ENCODE measurements at places on chromosomes 16 and 17.
A peak's percentile ranks its signal among the peaks of the same experiment; 100 is the strongest.

DNA sequence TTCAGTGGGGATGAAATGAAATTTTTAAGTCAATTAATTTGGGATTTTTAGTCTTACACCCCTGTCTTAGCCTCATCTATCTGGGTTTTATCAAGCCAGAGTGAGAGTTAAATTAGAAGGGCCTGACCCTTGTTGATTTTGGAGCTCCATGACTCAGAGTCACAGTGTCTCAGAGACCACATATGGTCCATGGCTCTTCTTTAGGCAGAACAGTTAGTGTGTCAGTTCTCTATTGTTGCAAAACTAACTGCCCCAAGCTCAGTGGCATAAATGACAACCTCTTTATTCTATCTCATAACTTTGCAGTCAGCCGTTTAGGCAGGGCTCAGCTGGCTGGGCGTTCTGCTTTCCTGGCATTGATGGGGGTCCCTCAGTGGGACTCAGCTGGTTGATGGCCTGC is 44.7 kb downstream of the IRF8 start:
- DNase-seq, result no peak

DNA sequence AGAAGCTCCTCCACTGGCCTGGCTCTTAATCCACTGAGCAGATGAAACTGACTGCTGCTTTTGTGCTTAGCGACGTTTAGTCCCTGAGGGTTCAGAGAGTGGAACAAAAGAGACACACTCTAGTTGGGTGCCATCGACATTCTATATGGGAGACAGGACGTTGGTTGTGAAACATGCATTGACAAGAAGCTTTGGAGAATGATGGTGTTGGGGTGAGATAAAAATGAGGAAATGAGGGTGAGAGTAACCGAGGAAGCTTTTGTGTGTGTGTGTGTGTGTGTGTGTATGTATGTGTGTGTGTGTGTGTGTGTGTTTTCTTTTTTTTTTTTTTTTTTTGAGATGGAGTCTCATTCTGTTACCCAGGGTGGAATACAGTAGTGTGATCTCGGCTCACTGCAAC is 89.5 kb downstream of the ABCC1 start:
- no peak for DNase-seq

DNA sequence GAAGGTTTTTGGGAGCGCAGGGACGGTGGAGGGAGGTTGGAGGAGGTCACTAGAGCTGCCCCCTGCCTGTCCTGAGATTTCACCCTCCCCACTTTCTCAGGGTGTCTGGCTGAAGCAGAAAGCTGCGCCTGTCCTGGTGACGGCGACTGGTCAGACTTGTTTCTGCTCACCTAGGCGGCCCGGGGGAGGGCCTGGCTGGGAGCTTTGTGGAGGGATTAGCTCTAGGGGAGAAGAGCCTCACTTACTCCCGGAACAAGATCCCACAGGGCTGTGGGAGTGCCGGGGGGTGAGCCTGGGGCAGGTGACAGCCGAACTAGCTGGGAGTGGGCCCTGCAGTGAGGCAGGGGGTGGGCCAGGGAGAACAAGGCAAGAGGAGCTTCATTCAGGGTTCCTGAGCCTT is 11.5 kb downstream of the NHERF1 start:
- no peak for DNase-seq

DNA sequence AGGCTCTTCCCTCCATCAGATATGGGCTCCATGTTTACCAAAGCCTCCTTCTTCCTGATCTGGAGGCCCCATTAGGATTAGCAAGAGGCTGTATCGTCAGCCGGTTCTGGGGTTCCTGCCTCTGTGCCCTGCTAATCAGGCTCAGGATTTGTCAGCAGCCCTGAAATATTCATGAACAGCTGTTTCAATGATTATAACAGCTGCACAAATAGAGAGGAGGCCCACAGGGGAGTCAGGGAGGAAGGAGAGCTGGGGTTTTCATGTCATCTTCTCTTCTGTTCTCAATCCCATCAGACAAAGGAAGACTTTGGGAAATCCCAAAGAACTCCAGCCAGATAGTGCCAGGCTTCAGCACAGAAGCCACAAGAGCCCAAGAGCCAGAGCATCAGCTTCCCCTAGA is 72.3 kb upstream of the MMP2 start:
- DNase-seq, result no peak

GRCh38 chr17:55607731-55608341 is 96.6 kb upstream of the SMIM36 start:
- DNase-seq, result no peak

- no peak for DNase-seq
Measured at GRCh38 chr16:88069397-88070168, 118.3 kb downstream of the BANP start.

DNA sequence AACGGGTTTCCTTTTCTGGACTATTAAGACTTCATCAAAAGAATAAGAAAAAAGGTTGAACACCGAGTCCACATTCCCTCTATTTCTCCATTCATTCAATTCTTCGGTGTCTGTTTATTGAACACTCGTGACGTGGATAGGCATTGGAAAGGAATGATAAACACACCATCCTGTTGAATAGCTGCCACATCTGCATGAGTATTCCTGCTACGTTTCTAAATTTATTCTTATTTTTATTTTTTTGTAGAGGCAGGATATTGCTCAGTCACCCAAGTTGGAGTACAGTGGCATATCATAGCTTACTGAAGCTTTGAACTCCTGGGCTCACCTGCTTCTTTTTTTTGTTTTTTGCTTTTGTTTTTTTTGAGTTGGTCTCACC is 80.8 kb upstream of the CIBAR2 start:
- DNase-seq, result no peak

DNA sequence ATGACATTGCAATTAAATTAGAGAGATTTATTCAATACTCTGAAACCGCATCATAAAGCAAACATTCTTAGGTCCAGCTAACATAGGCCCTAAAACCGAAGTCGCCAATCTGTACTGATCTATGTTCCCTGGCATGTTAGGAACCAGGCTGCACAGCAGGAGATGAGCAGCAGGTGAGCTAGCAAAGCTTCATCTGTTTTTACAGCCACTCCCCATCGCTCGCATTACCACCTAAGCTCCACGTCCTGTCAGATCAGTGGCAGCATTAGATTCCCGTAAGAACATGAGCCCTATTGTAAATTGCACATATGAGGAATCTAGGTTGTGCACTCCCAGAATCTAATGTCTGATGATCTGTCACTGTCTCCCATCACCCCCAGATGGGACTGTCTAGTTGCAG is 91.5 kb downstream of the PARN start:
- DNase-seq, result no peak

- DNase-seq, result no peak
Measured at GRCh38 chr17:44349553-44350070, 4.5 kb downstream of the GRN start.

DNA sequence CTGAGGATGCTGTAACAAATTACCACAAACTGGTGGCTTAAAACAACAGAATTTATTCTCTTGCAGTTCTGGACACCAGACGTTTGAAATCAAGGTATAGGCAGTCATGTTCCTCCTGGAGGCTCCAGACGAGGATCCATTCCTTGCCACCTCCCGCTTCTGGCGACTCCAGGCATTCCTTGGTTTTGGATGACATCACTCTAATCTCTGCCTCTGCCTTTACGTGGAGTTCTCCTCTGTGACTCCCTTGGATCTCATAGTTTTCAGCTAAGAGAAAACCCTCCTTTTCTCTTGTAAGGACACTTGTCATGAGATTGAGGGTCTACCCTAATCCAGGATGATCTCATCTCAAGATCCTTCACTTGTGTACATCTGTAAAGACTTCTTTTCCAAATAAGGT is 31.4 kb upstream of the HS3ST3B1 start:
- DNase-seq, result no peak

DNA sequence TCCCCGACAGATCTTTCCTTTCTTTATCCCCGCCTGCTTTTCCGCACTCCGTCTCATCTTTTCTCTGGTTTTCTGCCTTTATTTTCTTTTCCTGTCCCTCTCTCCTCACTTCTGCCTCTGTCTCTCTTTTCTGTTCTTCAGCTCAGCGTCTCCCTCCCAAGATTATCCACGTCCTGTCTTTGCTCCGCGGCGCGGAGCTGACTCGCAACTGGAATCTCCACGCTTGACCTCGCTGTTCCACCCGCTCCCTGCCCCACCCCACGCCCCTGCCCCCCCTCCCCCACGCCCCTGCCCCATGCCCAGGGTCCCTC is 4.9 kb upstream of the LHX1 start:
- no peak for DNase-seq

DNA sequence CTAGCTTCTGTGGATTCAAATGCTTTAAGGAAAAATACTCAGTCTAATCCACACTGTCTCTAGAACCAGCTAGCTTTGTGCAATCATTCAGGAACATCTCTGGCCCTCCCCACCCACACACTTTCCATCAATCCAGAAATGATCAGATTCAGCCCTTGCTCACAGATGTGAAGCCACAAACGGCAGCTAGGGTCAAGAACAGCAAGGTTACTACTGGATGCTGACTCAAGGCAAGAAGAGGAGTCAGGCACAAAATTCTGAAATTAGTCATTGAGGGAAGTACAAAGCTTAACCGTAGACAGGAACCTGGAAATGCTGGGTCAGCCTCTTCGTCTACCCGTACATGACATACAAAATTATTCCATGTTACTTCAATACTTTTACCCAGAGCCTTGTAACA is 174.6 kb downstream of the CDH13 start:
- no peak for DNase-seq

DNA sequence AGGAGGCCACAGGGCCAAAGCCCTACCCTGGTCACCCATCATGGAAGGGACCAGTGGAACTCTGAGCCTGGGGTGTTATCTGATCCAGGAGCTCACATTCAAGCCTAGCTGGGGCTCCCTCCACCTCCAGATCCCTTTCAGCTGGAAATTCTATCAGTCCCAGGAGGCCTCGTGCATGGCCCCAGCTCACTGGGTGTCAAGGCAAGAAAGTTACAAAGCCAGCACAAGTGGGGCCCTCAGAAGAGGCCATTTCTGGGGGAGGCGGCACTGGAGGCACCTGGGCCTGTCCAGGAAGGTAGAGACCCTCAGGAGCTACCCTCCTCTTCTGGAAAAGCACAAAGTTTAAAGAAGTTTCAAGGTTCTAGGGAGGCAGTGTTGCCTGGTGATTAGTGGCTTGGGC is 4.8 kb downstream of the CA7 start:
- no peak for DNase-seq

DNA sequence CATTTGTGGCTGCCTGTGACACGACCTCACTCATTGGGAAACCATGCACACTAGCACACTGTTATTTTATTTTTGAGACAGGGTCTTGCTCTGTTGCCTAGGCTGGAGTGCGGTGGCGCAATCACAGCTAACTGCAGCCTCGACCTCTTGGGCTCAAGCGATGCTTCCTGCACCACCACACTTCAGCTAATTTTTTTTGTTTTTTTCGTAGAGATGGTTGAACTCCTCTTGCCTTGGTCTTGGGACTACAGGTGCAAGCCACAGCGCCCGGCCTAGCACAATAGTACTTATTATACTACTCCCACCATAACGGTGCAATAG is 2.8 kb upstream of the NPTX1 start:
- no peak for DNase-seq

DNA sequence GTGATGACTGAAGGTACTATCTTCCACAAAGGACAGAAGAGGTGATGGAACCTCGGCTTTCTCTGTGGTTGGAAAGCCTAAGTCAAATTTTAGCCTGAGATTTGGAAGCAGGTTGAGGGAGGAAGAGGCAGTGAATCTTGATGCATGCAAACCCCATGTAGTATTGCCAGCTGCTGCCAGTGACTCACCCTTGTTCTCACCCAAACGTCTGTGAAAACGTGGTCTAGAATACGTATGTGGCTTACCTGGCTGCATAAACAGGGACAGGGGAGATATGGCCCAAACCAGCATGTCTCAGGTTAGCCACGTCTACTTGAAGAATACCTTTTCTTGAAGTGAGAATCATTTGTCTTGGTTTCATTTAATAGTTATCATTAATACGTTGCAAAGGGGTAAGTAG is 438.0 kb upstream of the MAF start:
- no peak for DNase-seq

DNA sequence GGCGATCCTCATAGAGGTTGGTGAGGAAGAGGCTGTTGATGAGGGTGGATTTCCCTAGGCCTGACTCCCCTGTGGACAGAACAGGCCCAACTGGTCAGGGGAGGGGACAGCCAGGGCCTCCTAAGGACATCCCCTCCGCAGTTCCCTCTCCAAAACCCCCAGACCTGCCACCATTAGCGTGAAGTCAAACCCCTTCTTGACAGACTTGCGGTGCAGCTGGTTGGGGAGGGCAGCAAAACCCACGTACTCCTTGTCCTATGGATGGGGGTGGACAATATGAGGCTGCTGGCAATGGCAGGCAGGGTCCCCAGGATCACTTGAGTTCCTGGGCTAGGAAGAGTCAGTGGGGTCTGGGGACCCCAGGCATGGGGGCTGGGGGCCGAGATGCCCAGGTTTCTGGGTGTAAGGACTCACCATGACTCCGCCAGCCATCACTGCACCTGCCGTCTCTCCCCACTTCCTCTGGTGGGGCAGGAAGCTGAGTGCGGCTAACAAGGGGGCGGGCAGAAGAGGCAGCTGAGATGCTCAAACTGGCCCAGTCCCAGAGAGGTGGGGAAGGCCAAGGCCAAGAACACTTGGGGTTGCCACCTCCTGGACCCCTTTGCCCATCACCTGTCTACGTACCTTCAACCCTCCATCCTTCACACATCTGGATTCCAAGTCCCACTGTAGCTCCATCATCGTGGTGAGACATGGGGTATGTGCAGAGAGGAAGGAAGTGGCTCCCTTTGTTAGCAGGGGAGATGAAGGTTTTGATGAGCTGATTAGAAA is at the start of gene SEPTIN1:
TSS of gene SEPTIN1 (minus strand) at position 451 of the 771 bp plus-strand sequence. CDS start at position 432, 19 bp downstream.
- DNase-seq, result peak; percentile 85

- DNase-seq, result peak; percentile 53
Measured at GRCh38 chr17:59754552-59754951, 47.1 kb downstream of the VMP1 start.

DNA sequence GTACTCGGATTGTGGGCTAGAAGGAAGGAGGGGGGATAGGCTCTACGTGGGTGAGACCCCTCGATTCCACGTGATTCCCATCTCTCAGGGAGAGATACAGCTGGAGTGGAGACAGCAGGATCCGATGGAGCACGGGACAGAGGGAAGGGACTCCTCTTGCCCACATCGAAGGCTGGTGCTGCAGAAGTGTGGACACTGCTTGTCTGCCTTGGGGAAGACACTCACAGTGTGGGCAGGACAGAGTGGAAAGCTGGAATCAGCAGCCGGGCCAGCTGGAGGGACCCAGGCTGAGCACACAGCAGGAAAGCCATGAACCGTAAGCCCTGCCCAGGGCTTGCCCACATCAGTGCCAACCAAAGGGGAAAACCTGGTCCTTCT is 42.1 kb upstream of the RPH3AL start:
- DNase-seq, result no peak

GRCh38 chr16:87062569-87063442 is 254.4 kb downstream of the C16orf95 start:
- peak; percentile 39 for DNase-seq

DNA sequence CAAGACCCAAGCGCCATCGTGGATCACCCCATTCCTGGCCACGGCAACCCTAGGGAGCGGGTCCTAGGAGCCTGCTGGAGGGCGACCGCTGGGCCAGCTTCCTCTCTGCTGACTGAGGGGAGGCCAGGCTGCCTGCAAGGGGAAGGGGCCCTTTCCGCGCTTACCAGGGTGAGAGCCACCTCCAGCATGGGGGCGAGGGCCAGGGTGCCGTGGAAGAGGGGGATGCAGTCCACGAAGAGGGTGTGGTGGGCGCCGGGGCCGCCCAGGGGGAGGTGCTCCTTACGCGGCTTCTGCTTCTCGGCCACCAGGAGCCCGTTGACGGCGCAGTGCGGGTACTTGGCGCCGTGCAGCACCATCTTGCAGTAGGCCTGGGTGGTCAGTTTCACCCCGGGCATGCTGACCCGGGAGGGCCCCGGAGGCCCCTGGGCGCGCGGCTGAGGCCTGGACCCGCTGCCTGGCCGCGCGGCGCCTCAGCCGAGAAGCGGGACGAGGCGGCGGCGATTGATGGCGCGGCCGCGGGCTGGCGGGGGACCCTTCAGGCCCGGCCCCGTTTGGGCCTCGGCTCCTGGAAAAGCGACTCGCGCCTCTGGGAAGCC is 345 bp downstream of the EMC8 start:
- DNase-seq, result no peak
